Activated CD8-positive, alpha-beta T cell treated with anti-CD3 and anti-CD28 coated beads for 36 hours (primary cell): ENCODE measurements at places on chromosomes 11 and 22. TPM values are rescaled to one million over a fixed set of nuclear protein-coding genes. Genes with fewer than 3 reads are reported as not detected.

The OR52A1 gene
- total RNA-seq, result not detected

The KRTAP5-10 gene
- not detected for total RNA-seq

The SYT9 gene
- not detected for total RNA-seq

The PATE4 gene
- not detected for total RNA-seq
